ENCODE measurements at places on chromosomes 2 and 18.

DNA sequence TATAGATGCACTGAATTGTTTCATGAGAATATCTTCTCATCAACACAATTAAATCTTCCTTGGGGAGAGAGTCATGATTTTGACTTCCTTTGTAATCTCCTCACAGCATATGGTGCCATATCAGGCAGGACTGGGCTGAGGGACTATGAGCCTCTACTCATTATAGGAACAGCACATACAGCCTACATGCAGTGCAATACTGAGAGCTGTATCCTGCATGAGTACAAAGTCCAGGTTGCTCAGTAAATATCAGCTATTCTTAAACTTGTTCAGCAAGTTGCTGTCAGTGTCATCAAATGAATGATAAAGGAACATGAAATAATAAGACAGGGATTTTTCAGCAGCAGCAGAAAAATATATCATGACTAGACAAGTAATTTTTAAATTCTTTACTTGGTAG is 10.8 kb downstream of the DLGAP1 start:
- no peak for DNase-seq

DNA sequence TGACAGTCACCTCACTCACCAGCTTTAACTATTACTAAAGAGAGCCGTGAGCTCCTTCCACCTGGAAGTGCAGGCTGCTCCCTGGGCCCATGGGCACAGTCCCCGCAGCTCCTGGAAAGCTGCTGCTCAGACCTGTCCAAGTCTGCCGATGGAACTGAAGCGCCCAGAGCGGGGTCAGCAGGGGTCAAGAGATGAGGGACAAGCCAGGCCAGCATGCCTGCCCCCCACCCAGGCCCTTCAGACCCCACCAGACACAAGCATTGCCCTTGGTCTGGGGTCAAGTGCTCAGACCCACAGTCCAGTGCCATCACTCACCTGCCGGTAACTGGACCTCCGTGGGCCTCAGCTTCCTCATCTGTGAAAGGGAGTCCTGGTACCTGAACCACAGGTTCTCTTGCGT is 59.9 kb downstream of the BIN1 start:
- DNase-seq = no peak

DNA sequence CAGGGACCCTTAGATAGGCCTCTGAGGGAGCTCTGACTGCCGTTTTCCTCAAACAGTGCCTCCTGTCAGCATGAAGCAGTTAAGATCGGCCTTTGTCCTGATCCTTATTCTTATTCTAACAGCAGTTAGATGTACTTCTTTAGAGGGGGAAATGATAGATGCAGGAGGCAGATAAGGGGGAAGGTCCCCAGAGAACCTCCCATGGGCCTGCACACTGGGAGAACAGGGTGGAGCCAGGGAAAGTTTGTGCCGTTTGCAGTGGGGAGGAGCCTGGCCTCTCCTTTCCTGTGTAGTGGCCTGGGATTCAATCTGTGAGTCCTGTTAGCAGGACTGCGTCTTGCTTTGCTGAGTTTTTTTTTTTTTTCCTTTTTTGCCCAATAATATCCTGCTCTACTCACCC is 7.9 kb upstream of the INPP4A start:
- no peak for DNase-seq

GRCh38 chr2:112020561-112020960 is 34.5 kb upstream of the TMEM87B start:
- peak; percentile 33 for DNase-seq

DNA sequence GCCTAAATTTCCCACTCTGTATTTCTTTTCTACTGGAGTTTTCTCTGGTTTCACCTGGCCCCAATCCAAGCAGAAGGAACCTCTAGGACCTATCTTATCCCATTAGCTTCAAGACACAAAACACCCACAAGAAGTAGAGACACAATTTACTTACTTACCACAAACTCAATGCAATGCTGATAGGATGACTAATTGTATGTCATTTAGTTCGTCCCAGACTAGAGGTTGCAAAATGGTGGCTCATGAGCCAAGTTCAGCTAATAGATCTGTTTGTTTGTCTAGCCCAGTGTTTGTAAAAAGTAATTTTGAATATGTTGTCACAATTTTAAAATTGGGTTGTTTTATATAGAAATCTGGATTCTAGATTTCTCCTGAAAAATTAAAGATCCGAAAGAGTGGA is 34.7 kb upstream of the ZSWIM2 start:
- peak; percentile 8 for DNase-seq

GRCh38 chr2:167946441-167946841 is 301.0 kb downstream of the STK39 start:
- DNase-seq = no peak

DNA sequence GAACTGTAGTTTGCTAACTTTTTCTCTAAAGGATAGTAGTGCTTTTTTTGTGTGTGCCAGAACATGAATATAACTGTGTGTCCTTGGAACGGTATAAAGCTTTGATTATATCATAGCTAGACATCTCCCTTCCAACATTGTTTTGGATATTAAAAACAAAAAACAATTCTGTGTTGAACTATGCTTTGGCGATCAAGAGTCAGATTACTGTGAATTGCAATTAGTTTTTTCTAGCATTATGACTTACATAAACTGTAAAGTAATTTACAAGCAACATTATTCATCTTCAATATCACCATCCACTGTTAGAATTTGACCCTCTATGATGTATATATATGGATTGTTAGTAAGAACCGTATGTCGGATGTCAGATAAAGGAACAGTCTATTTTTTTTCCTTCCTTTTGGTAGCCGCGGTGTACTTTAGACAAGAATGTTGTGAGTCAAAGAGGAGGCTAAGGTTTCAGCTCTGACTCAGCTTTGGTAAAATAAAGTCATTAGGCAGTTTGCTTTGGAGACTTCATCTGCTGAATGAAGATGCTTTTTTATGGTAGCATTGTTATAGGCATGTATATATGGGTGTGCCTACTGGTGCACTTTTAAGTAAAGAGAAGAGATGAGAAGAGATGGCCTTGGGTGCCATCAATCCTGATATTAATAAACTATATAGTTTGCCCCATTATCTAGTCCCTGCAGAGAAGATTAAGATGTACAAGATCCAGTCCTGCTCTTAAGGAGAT is 76.4 kb downstream of the LTBP1 start:
- DNase-seq = peak; percentile 94

GRCh38 chr2:13667415-13667757 is 950.6 kb downstream of the TRIB2 start:
- DNase-seq = no peak

- DNase-seq = peak; percentile 45
Observed at GRCh38 chr18:25827228-25827627, 263.2 kb downstream of the SS18 start.

- no peak for DNase-seq
Observed at GRCh38 chr2:45344071-45344470, 267.0 kb downstream of the SRBD1 start.

DNA sequence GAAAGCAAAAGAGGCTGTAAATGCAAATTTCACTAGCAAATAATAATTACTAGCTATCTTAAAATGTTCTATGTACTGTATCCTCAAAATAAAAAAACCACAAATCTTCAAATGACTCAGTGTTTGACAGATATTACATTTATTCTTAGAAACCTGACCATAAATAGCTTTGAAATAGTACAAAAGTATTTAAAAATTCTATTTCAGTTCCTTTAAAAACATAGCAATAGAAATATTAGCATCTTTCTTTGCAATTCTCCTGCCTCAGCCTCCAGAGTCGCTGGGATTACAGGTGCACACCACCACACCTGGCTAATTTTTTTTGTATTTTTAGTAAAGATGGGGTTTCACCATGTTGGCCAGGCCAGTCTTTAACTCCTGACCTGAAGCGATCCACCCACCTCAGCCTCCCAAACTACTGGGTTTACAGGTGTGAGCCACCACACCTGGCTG is 50.6 kb downstream of the MSH6 start:
- DNase-seq = no peak

DNA sequence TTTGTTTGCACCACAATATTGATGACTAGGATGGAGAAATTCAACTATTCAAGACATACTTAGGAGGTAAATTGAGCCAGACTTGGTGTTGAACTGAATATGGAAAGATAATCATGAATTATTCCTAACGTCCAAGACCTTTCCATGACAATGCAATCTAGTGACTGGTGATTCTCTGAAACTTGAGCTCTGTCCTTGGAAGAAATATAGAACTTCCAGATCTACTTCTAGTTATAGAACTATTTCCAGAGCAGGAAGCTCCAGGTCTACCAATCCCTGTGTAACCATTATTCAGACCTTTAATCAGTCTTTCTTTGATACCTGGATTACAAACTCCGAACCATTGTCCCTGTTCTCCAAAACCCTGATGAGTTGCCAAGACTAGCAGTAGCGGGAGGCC is 272.6 kb upstream of the SLC14A2 start:
- no peak for DNase-seq

GRCh38 chr2:173407646-173408045 is 53.0 kb downstream of the CDCA7 start:
- no peak for DNase-seq

DNA sequence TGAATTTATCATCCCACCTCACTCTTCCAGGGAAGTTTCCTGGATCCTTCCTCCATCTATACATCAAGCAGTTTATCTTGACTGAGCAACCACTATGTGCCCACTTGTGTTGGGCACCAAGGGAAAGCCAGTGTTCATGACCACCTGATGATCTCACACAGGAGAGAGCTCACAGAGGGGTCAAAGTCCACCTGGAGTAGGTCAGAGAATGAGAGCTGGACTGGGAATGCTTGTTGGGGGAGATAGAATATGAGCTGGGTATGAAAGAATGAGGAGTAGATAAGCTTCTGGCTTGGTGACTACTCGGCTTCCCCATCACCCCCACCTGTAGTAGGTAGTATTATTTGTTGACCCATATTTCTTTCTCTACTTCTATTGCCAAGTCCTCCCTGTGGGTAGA is 72.2 kb upstream of the CYRIA start:
- no peak for DNase-seq

DNA sequence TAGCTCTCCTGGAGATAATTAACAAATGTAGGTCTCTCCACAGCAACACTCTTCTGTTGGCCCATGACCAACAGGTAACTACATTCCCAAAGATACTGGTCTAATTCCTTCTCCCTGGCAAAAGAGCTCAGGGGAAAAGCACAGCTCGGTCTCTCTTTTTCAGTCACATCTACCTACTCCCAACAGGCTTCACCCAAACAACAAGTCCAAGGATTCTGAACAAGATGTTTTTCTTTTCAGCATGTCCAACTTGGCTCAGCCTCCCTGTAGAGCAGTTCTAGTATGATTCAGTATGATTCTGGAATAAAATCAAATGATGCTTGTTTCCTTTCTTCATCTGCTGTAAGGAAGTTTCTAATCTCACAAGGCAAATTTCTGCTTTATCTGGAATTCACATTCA is 1704.8 kb upstream of the PIK3C3 start:
- DNase-seq = no peak

DNA sequence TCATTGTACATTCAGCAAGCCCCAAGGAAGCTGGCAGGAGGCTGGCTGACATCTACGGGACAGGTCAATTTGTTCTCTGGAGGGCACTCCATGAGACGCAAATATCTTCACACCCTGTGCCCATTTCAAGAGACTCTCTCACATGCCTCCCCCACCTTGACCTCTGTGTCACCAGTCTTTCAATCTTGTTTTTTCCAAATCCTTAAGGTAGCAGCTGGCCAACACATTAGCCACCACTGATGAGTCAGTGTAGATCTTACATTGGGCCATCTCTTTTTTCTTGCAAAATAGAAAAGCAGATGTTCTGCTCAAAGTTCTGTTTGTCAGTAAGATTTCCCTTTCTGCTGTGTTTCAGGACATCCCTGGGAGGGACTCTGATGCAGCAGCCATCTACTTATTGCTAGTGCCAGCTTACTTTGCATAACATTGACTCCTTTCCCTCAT is 1.7 kb upstream of the DPP4 start:
- peak; percentile 61 for DNase-seq

GRCh38 chr18:48994926-48995835 is 44.4 kb upstream of the SMAD7 start:
- no peak for DNase-seq

- DNase-seq = no peak
Observed at GRCh38 chr2:215352602-215353001, 40.7 kb downstream of the ATIC start.

DNA sequence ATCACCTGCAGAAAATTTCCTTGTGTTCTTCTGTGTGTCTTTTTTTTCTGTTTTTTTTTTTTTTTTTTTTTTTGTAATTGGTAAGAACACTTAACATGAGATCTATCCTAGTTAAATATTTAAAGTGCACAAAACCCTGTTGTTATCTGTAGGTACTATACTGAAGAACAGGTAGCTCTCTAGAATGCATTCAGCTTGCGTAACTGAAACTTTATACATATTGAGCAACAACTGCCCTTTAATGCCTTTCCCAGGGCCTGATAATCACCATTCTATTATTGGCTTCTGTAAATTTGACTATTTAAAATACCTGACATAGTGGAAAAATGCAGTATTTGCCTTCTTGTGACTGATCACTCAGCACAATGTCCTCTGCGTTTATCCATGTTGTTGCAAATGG is 701.8 kb downstream of the SUCLG1 start:
- no peak for DNase-seq

- no peak for DNase-seq
Observed at GRCh38 chr2:136394136-136395060, 276.4 kb upstream of the CXCR4 start.

DNA sequence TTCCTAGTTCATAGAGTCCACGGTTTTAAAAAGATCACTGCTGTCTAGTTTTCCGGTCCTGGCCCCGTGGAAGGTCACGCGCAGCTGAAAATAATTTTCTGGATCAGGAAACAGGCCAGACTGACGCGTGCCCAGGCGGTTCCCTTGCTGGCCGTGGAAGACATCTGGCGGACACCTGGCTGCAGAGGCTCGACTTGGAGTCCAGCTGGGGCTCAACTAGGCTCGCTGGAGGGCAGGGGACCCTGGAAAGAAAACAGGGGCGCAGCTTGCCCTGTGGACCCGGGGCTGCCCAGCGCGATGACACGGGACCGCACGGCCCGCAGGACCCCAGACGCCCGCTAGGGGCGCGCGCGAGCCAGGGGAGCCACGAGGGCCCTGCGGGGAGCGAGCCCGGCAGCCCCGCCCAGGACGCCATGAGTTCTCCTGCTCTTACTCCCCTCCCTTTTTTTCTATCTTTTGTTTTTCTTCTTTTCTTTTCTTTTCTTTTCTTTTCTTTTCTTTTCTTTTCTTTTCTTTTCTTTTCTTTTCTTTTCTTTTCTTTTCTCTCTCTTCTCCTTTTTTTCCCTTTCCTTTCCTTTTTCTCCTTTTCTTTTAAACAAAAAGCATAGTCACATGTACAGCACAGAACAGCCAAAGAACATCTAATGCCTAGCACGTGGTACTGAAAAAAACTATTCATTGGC is 43.2 kb upstream of the UBE2F start:
- peak; percentile 78 for DNase-seq

GRCh38 chr2:66899109-66899508 is 464.2 kb downstream of the MEIS1 start:
- no peak for DNase-seq

- peak; percentile 60 for DNase-seq
Observed at GRCh38 chr2:12549641-12550040, 167.1 kb upstream of the TRIB2 start.

- no peak for DNase-seq
Observed at GRCh38 chr18:48340560-48340959, 68.6 kb downstream of the ZBTB7C start.

GRCh38 chr18:4639628-4640310 is 184.7 kb upstream of the DLGAP1 start:
- DNase-seq = no peak
